ENCODE measurements at places on chromosomes 2 and 18. TPM values are rescaled to one million over a fixed set of nuclear protein-coding genes. Genes with fewer than 3 reads are reported as not detected.

Gene GLS
- 252 TPM for total RNA-seq

Gene TGFBRAP1
- 25.8 TPM for total RNA-seq

Gene CAPN10
- total RNA-seq = 30.2 TPM

- peak; percentile 79 for DNase-seq
Measured at GRCh38 chr2:175030380-175031271, 25.4 kb upstream of the CHN1 start.

GRCh38 chr2:28608500-28609424, 112.9 kb downstream of the PLB1 start:
- DNase-seq = peak; percentile 40

DNA sequence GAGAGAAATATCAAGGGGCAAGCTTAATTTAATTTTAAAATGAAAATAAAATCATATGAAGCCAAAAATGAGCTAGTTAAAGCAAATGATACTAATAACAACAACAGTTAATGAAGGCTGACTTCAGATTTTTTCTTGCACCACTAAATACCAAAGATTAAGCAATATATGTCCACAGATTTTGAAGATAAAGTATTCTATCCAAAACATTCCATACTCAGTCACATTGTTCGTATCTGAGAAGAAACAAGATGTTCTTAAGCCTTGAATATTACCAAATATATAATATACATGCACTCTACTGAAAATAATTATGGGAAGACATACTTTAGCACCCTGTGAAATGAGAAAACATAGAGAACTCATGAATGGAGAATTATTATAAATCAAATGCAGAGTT, 593.3 kb upstream of the SYT4 start:
- DNase-seq = no peak

DNA sequence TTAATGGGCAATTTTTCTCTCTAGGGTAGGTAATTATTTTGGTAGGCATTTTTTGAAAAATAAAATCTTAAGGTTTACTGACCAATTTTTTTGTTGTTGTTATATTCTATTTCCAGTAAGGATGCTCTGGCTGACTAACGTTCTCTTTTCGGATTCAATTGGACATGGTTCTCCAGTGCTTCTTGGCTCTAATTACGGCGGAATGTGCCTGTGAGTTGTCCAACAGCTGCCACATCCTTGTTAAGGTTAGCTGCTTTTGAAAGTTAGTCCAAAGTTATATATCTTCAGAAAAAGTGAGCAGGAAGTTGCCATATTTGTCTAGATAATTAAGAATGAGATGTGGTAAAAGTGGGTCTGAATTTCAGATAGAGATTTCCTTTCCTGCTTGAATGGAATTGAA, 45.8 kb upstream of the SMIM21 start:
- peak; percentile 75 for DNase-seq

DNA sequence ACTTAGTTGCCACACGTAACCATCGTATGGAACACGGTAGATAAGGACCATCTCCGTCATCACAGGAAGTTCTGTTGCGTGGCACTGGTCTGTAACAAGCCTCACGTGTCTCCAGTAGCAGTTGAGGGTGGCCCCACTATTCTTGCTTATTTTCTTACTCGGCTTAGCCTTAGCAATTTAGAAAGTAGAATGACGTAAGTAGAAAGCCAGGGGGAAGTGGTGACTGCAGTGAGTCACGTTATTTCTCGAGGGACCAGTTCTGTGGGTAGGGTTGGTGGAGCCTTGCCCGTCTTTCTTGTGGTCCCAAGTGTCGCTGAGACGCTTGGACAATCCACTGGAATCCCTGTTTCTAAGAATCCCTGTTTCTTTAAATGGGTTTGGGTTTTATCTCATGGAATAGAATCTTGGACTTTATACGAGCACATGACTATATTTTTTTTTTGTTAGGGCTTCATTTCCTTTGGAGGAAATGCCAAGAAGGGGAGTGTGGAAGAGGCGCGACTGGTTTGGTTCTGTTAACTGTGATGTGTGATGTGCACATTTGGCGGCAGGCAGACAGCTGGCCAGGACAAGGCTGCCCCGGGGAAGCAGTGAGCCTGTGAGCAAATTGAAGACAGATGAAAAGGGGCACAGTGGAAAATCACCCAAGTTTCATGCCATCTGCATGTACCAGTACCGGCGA, 96.2 kb downstream of the CABLES1 start:
- peak; percentile 96 for DNase-seq
